ENCODE measurements at places on chromosomes 2 and 18.

DNA sequence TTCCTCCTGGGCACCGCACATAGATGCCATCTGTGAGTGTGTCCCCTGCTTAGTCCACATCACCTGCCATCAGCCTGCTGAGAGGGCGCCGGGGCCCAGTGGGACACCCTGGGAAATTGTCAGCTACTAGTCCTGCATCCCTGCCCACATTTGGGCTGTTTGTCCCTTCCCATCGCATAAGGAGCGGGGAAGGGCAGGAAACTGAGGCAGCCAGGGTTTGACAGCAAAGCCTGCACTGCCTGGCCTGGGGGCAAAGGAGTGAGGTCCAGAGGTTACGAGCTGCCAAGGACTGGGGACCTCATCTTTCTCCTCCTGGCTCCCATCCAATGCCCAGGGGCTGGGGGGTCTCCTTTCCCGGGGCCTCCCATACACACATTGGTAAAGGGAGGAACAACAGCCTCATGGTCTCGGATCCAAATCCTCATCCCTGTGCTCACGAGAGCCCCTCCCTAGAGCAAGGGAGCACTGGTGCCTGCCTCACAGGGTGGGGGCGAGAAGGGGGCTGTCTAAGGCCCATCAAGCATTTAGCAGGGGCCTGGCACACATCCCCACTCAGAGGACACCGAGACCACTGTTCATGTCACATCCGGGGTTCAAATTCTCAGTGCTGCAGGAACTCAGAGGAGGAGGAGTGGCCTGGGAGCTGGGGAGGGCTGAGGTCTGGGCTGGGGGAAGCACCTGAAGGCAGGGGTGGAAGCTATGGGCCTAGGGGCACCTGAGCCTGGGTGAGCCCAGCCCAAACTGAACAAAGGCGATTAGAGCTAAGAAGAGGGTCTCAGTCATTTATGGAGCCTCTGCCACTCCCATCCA lies 113.8 kb downstream of the SMAD7 start:
- H3K4me3 ChIP-seq: no peak overlapping the region
- H3K4me1 ChIP-seq: peaks cover 45% of the 10 kb centered on the region
- no peak for DNase-seq
- no peaks in the 10 kb centered on the region for H3K27me3 ChIP-seq
- no peaks in the 10 kb centered on the region for H3K36me3 ChIP-seq

GRCh38 chr18:42182728-42183700 lies 228.0 kb downstream of the PIK3C3 start:
- no peak overlapping the region for H3K4me3 ChIP-seq
- no peaks in the 10 kb centered on the region for H3K36me3 ChIP-seq
- no peaks in the 10 kb centered on the region for H3K4me1 ChIP-seq

- no peaks in the 10 kb centered on the region for H3K36me3 ChIP-seq
- DNase-seq: no peak
- no peaks in the 10 kb centered on the region for H3K27me3 ChIP-seq
Measured at GRCh38 chr2:241063093-241063551, 39.0 kb downstream of the MTERF4 start.

DNA sequence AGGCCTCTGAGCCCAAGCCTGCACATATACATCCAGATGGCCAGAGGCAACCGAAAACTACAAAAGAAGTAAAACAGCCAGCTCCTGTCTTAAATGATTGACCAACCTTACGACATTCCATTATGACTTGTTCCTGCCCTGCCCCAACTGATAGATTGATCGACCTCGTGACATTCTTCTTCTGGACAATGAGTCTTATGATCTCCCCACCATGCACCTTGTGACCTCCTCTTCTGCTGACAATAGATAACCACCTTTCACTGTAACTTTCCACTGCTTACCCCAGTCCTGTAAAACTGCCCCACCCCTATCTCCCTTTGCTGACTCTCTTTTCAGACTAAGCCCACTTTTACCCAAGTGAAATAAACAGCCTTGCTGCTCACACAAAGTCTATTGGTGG lies 670.0 kb upstream of the PKDCC start:
- no peak overlapping the region for H3K27ac ChIP-seq
- no peaks in the 10 kb centered on the region for H3K4me1 ChIP-seq
- no peaks in the 10 kb centered on the region for H3K36me3 ChIP-seq
- no peaks in the 10 kb centered on the region for H3K27me3 ChIP-seq

- no peak for DNase-seq
- H3K36me3 ChIP-seq: no peaks in the 10 kb centered on the region
- H3K27me3 ChIP-seq: no peaks in the 10 kb centered on the region
- H3K4me1 ChIP-seq: no peaks in the 10 kb centered on the region
Measured at GRCh38 chr2:71727562-71727961, 274.2 kb downstream of the DYSF start.

DNA sequence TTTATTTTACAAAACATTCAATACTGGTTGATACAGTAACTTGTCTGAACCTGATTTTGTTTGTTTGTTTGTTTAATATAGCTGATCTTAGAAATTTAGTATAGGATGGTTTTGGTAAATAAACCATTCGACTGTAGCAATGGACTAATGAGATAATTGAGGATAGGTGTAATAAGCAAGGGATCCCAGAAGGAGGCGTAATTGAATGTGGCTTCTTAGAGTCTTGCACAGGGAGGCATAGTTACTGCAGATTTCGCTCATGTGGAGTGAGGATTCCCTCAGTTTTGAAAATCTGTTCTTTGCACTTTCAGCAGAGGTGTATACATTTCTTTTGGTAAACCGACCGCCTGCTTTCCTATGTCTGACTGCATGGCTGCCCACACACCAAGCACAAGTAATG lies 709.6 kb downstream of the SOCS6 start:
- H3K27ac ChIP-seq: no peak overlapping the region
- DNase-seq: no peak
- H3K27me3 ChIP-seq: no peaks in the 10 kb centered on the region
- H3K4me1 ChIP-seq: no peaks in the 10 kb centered on the region

- no peaks in the 10 kb centered on the region for H3K36me3 ChIP-seq
- H3K4me3 ChIP-seq: no peak overlapping the region
- H3K27ac ChIP-seq: no peak overlapping the region
- no peak for DNase-seq
- peaks cover 3% of the 10 kb centered on the region for H3K4me1 ChIP-seq
- H3K27me3 ChIP-seq: no peaks in the 10 kb centered on the region
Measured at GRCh38 chr18:35442701-35443100, 55.1 kb downstream of the INO80C start.

- no peaks in the 10 kb centered on the region for H3K27me3 ChIP-seq
- H3K27ac ChIP-seq: no peak overlapping the region
- no peak overlapping the region for H3K4me3 ChIP-seq
- H3K36me3 ChIP-seq: peaks cover 27% of the 10 kb centered on the region
- no peaks in the 10 kb centered on the region for H3K4me1 ChIP-seq
Measured at GRCh38 chr2:60472663-60473289, 80.7 kb downstream of the BCL11A start.

GRCh38 chr2:24972315-24972961 lies 683 bp upstream of the DNAJC27 start:
- peak; percentile 47 for DNase-seq
- peak overlapping the region; percentile 100 for H3K27ac ChIP-seq
- peaks cover 23% of the 10 kb centered on the region for H3K4me1 ChIP-seq
- H3K36me3 ChIP-seq: no peaks in the 10 kb centered on the region
- H3K4me3 ChIP-seq: peak overlapping the region; percentile 89
- no peaks in the 10 kb centered on the region for H3K27me3 ChIP-seq

GRCh38 chr2:118102433-118103082 lies 14.3 kb downstream of the INSIG2 start:
- H3K36me3 ChIP-seq: peaks cover 3% of the 10 kb centered on the region
- H3K27ac ChIP-seq: no peak overlapping the region
- no peaks in the 10 kb centered on the region for H3K27me3 ChIP-seq
- no peak overlapping the region for H3K4me3 ChIP-seq

- H3K4me3 ChIP-seq: no peak overlapping the region
- peaks cover 26% of the 10 kb centered on the region for H3K4me1 ChIP-seq
- H3K27ac ChIP-seq: no peak overlapping the region
- no peaks in the 10 kb centered on the region for H3K36me3 ChIP-seq
- H3K27me3 ChIP-seq: no peaks in the 10 kb centered on the region
Measured at GRCh38 chr2:95277246-95277906, 3.1 kb downstream of the PROM2 start.

GRCh38 chr2:54429811-54430551 lies 26.1 kb upstream of the SPTBN1 start:
- peaks cover 11% of the 10 kb centered on the region for H3K4me1 ChIP-seq
- no peaks in the 10 kb centered on the region for H3K36me3 ChIP-seq
- no peak overlapping the region for H3K4me3 ChIP-seq
- H3K27ac ChIP-seq: no peak overlapping the region
- DNase-seq: peak; percentile 85

DNA sequence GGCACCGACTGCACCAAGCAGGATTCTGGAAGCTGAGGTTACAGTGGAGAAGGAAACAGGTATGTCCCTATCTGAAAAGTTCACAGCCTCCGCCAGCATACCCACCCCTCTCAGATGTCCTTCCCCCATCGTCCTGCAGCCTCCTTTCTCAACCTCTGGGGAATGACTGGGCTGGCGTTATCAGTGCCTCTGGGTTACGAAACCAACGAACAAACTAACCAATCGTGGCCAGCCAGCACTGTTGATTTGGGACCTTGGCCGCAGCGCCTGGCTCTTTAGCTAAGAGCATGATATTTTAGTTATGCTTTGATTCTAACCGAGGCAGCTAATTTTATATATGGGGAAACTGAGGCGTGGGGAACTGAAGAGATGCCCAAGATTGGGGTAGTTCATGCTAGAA lies 233.0 kb downstream of the TFCP2L1 start:
- H3K27me3 ChIP-seq: peaks cover 2% of the 10 kb centered on the region
- DNase-seq: no peak
- H3K36me3 ChIP-seq: no peaks in the 10 kb centered on the region
- no peak overlapping the region for H3K27ac ChIP-seq
- no peak overlapping the region for H3K4me3 ChIP-seq
- H3K4me1 ChIP-seq: no peaks in the 10 kb centered on the region

DNA sequence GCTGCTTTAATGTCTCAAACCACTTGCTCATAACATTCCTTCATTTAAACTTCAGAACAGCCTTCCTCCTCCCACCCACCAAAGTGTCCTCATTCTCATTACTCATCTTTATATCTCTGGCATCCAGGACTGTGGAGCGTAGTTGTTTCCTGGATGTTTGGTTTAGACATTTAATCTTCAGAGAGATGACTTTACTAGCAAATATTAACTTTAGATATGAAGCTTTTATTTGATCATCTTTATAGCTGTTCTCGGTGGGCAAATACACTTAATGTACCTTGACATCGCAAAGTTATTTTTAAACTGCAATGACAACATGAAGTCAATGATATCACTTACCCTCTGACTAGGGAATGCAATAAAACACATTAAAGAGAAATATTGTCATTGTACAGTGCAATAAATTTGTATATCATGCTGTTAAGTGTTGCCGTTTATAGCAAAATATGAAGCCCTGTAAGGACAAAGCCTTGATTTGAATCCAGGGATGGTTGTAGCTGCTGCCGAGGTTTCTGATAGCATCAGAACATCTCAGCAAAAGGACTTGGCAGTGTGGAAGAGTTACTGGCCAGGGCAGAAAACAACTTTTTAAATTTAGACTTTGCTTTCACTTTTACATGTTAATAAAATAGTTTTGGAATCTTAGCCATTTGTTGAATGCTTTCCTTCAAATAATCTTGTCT lies 4.6 kb upstream of the LAMA3 start:
- no peak for DNase-seq
- no peak overlapping the region for H3K4me3 ChIP-seq
- peaks cover 3% of the 10 kb centered on the region for H3K4me1 ChIP-seq
- no peak overlapping the region for H3K27ac ChIP-seq
- H3K36me3 ChIP-seq: no peaks in the 10 kb centered on the region

DNA sequence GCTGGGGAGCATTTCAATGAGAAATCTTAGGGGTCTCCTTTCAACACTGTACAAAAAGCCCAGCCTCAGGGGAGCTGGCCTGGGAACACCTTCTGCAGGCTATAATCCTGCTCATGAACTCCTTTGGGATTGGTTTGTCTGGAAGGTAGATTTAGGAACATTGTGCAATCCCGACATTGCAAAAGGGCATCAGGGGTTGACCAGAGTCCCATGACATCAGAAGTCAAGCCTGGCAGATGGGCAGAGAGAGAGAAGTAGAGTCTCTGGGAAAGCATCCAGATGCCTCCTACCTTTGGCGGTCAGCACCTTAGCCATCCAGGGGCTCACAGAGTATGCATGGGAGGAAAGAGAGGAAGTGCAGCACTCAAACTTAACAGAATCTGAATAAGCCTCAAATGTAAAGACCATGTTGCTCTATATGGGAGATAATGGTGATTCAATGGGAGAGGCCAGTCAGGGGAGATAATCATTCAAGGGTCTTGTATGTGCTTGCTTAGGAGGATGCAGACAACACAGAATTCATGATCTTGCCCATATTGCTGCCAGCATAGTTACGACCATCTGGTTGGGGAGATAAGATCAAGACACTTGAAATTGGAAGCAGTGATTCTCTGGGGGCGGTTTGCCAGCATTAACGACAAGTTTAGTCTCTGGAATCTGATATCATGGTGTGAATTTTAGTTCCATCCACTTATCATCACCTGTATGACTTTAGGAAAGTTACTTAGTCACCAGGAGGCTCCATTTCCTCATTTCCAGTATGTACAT lies 58.3 kb upstream of the UPP2 start:
- H3K4me1 ChIP-seq: peaks cover 10% of the 10 kb centered on the region
- H3K27ac ChIP-seq: no peak overlapping the region
- no peak overlapping the region for H3K4me3 ChIP-seq
- H3K36me3 ChIP-seq: no peaks in the 10 kb centered on the region

DNA sequence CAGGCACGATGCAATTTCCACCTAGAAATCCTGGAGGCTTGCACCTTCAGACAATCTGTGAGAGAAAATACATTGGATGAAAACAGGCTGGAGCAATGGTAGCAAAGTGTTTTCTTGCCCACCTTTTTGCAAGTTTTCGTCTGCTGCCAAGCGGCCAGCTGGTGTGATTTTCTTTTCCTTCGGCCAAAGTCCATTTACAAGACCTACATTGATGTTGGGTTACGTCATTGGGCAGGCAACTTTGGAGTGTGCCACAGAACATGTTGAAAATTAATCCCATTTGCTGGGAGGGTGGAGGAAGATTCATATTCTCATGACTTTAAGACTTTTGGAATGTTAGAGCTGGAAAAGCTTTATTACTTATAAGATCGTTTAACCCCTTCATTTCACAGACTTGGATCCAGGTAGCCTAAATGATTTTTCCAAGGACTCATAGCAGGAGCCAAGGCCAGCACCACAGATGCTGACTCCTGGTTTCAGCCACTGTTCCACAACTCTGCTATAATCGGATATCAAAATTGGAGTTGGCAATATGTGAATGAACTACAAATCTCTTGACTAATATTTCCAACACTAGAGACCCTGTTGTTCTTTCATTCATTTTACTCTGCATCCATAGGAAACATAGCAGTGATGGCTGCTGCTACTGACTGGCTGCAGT lies 352.1 kb downstream of the RND3 start:
- no peak overlapping the region for H3K27ac ChIP-seq
- no peak overlapping the region for H3K4me3 ChIP-seq
- no peaks in the 10 kb centered on the region for H3K4me1 ChIP-seq
- H3K36me3 ChIP-seq: no peaks in the 10 kb centered on the region
- H3K27me3 ChIP-seq: no peaks in the 10 kb centered on the region

- H3K4me3 ChIP-seq: no peak overlapping the region
- H3K27me3 ChIP-seq: no peaks in the 10 kb centered on the region
- H3K4me1 ChIP-seq: no peaks in the 10 kb centered on the region
- H3K27ac ChIP-seq: no peak overlapping the region
Measured at GRCh38 chr2:43798300-43798699, 24.5 kb downstream of the DYNC2LI1 start.
